ENCODE measurements at places on chromosomes 3 and 15.

- no peak for DNase-seq
Observed at GRCh38 chr15:63291507-63291906, 14.1 kb downstream of the APH1B start.

- DNase-seq: no peak
Observed at GRCh38 chr15:62649793-62650420, 392.6 kb upstream of the TPM1 start.

DNA sequence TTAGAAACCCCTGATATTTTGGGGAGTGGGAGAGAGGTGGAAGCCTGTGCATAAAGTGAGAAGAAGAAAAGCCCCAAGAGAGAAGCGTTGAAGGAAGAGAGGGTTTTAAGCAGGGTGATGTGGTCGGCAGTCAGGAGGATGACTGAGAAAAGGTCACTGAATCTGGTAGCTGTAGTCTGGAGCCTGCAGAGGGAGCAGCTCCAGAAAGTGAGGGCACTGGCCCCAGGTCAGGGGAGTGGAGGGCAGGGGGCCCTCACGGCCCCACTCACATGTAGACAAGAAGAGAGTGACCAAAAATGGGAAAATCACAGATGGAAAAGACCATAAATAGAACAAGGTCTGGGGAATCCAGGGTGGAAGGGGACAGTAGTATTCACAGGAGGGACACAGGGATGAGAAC lies 105.5 kb downstream of the RYK start:
- DNase-seq: no peak

DNA sequence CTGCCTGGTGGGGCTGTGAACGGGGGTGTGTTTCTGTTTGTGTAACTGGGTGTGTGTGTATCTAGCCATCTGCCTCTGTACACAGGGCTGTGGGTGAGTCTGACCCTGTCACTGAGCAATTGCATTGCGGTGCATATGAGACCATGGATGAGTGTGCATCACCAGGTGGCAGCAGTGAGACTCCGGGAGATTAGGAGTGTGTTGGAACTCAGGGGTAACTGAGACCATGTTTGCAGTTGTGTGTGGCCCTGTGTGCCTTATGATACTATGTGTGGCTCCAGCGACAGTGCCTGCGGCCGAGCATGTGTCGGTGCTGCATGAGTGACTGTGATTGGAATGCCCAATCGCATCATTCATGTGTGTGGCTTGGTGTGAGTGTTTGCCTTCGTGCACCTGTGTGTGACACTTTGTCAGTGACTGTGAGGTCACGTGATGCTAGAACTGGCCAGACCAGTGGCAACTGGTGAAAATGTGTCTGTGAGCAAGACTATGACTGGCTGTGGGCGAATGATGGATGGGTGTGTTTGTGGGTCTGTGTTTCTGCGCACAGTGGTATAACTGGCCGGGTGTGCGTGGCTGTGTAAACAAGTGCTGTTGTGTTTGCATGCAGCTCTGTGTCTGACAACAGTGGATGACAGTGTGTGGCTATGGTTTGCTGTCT lies 14.0 kb downstream of the VILL start:
- no peak for DNase-seq

DNA sequence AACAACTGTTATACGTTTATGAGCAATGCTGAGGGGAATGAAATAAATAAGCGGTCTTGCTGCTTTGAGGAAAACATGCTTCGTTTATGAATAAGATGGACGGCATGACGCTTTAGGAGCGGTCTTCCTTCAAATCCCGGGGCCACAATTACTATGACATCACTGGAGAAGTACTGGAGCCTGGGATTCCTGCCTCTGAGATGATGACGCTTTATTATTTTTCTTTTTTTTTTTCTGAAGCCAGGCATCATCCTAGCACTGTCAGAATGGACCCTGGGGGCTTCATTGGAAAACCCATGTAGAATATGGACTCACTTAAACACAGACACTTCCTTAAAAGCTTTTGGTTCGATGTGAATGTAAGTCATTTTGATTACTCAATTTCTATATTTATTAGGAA lies 52.5 kb upstream of the FOXP1 start:
- no peak for DNase-seq

DNA sequence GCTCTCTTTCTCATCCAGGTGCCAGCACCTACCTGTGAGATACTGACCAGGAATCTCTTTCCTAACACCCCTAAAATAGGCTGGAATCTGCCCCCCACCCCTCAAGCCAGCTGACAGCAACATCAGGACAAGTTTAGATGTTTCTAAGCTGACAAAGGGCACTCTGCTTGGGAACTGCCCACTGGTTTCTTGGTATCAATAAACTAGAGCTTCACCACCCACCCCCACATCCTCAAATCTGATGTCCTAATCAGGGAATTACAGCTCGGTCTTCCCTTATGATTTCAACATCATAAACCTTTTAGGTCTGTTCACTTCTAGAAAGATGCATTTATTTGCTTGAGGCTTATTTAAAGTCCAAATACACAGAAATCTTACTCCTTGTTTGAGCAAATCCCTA lies 34.7 kb downstream of the CEP19 start:
- no peak for DNase-seq

- no peak for DNase-seq
Observed at GRCh38 chr15:26630857-26631256, 142.0 kb downstream of the GABRB3 start.

- no peak for DNase-seq
Observed at GRCh38 chr3:58529516-58530353, 7.3 kb downstream of the ACOX2 start.

GRCh38 chr3:107979538-107979937 lies 111.3 kb downstream of the CD47 start:
- no peak for DNase-seq

- DNase-seq: no peak
Observed at GRCh38 chr3:194682694-194683310, 2.9 kb upstream of the FAM43A start.

GRCh38 chr3:75341324-75342067 lies 322.6 kb upstream of the FRG2C start:
- no peak for DNase-seq

DNA sequence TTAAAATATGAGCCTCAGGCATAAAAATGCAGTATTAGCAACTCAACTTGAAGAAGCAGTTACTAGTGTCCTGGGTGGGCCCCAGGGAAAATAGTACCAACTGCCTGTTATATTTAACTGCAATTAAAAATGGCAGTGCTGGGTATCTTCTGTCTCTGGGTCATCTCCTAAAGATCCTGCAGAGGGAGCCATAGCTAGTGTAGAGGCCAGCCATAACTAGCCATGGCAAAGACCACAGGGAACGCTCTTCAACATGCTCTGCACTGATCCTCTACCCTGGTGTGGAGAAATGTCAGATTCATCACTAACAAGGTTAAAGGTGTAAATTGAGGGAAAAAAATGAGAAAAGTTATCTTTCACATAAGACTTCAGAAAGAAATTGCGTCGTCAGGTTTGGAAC lies 181.3 kb downstream of the SNRPN start:
- no peak for DNase-seq

- DNase-seq: no peak
Observed at GRCh38 chr3:64084640-64085039, 61.3 kb upstream of the PSMD6 start.

DNA sequence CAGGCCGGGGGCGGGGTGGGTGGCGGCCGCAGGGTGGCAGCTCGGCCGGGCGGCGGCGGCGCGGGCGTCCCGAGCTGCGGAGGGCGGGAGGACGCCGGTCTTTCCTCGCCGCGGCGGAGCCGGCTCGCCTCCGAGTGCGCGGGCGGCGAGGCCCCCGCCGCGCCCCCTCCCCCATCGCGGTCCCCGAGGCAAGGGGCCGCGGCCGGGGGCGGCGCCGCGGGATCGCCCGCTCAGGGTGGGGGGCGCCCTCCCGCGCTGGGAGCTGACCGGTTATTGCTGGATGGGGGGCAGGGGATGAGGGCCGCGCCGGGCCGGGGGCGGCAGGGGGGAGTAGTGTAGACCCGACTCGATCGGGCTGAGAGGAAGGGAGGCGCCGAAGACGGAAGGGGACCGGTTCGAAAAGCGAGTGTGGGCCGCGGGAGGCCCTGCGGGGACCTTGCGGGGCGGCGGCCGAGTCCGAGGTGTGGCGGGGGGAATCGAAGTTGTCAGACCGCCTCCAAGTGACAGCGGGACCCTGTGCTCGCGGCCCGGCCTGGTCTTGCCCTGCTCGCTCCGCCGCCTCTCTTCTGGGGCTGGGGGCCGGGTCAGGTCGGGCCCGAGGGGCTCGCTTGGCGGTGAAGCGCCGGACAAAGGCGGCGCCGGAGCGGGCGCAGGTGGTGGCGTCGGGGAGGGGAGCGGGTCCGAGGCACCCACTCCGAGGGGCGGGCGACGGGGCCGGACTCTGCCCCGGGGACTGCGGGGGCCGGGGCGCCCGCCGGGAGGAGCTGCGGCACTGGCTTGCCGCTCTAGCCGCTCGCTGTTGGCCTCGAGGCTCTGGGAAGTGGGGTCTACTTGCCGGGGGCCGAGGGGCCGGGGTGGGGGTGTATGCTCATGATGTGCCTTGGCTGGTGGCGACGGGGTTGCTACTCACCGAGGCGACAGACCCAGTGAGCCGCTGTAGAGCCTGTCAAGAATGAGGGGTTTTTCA lies 1.1 kb downstream of the BAHD1 start:
- no peak for DNase-seq

- DNase-seq: no peak
Observed at GRCh38 chr15:36332301-36332700, 247.1 kb upstream of the CDIN1 start.

GRCh38 chr3:143307613-143308183 lies 188.1 kb downstream of the CHST2 start:
- no peak for DNase-seq

DNA sequence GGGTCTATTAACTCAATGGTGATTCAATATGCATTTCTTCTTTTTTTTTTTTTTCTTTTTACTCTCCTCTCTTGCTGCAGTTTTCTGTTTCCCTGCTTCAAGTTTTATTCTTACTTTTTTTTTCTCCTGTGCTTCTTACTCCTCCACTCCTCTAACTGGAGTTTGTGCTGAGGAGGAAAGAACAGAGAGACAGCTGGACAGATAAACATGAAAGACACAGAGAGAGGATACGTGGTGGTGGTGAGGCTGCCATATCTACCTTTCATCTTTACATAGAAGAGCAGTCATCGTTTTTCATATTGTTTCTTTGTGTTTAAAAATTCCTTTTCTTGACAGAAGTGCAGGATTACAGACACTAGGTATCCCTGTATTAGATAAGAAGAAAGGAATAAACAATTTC lies 262.8 kb downstream of the OTOL1 start:
- DNase-seq: no peak

DNA sequence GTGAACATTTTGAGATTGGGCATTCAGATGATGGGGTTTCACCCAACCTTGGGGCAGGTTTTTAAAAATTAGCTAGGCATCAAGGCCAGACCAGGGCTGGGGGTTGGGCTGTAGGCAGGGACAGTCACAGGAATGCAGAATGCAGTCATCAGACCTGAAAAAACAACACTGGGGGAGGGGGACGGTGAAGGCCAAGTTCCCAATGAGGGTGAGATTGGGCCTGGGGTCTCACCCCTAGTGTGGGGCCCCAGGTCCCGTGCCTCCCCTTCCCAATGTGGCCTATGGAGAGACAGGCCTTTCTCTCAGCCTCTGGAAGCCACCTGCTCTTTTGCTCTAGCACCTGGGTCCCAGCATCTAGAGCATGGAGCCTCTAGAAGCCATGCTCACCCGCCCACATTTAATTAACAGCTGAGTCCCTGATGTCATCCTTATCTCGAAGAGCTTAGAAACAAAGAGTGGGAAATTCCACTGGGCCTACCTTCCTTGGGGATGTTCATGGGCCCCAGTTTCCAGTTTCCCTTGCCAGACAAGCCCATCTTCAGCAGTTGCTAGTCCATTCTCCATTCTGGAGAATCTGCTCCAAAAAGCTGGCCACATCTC lies 6.1 kb downstream of the RHO start:
- DNase-seq: no peak

DNA sequence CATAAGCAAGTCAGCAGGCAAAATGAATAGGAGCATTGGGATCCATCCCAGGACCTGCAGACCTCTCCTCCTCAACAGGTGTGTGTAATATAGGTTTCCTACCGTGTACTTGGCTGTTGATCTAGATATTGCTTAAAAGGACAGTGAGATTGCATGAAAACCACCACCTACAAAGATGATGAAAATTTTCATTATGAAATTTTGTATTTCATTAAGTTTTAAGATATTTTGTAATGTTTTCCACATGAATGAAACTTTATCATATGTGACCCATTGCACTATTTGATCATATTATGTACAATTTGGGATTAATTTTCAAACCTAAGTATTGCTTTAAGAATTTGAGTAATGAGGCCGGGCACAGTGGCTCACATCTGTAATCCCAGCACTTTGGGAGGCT lies 94.3 kb upstream of the TRPM1 start:
- no peak for DNase-seq

GRCh38 chr15:60006203-60006862 lies 2.2 kb downstream of the FOXB1 start:
- DNase-seq: no peak

- DNase-seq: no peak
Observed at GRCh38 chr15:48388016-48388851, 57.0 kb downstream of the DUT start.

GRCh38 chr15:84741121-84741520 lies 7.3 kb upstream of the ZNF592 start:
- no peak for DNase-seq

DNA sequence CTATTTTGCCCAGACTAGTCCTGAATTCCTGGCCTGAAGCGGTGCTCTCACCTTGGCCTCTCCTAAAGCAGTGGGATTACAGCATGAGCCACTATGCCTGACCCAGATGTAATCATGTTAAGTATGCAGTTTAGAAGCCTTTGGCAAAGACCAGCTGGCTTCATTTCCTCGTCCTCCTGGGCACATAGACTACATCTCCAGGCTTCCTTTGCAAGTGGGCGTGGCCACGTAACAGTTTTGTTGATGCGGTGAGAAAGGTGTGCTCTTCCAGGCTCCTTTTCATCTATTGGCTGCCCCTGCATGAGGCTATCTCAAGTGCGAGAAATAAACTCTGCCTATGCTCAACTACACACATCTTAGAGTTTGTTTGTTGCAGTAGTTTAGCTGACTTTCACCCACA lies 13.0 kb downstream of the SV2B start:
- no peak for DNase-seq

- DNase-seq: no peak
Observed at GRCh38 chr3:129688271-129688895, 81.9 kb upstream of the PLXND1 start.

- no peak for DNase-seq
Observed at GRCh38 chr15:64048781-64049460, 2.6 kb upstream of the DAPK2 start.

DNA sequence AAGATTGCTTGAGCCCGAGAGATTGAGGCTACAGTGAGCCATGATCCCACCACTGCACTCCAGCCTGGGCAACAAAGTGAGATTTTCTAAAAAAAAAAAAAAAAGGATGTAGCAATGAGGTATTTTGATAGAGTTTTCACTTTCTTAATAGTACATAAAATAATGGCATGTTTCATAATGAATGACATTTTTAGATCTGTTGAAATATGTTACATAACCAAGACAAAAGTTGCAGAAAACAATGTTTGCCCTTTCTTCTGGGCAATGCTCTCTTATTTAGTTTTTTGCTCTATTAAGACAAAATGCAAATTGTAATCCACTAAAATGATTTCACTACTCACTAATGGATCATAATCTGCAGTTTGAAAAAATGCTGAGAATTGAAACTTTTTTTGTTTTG lies 4.4 kb upstream of the MAPK6 start:
- DNase-seq: no peak

- no peak for DNase-seq
Observed at GRCh38 chr3:134354612-134355251, 19.5 kb downstream of the AMOTL2 start.

- DNase-seq: no peak
Observed at GRCh38 chr15:44591326-44591725, 54.4 kb downstream of the EIF3J start.

- no peak for DNase-seq
Observed at GRCh38 chr15:87167706-87168105, 1088.0 kb downstream of the AGBL1 start.

All from stimulated activated CD8-positive, alpha-beta memory T cell treated with anti-CD3 and anti-CD28 coated beads, Interleukin-4, amount 100 ng/mL, for 1 hour (primary cell).